ENCODE measurements at places on chromosomes 11 and 22.

GRCh38 chr22:27350306-27350705, 451.2 kb downstream of the MN1 start:
- DNase-seq: no peak

DNA sequence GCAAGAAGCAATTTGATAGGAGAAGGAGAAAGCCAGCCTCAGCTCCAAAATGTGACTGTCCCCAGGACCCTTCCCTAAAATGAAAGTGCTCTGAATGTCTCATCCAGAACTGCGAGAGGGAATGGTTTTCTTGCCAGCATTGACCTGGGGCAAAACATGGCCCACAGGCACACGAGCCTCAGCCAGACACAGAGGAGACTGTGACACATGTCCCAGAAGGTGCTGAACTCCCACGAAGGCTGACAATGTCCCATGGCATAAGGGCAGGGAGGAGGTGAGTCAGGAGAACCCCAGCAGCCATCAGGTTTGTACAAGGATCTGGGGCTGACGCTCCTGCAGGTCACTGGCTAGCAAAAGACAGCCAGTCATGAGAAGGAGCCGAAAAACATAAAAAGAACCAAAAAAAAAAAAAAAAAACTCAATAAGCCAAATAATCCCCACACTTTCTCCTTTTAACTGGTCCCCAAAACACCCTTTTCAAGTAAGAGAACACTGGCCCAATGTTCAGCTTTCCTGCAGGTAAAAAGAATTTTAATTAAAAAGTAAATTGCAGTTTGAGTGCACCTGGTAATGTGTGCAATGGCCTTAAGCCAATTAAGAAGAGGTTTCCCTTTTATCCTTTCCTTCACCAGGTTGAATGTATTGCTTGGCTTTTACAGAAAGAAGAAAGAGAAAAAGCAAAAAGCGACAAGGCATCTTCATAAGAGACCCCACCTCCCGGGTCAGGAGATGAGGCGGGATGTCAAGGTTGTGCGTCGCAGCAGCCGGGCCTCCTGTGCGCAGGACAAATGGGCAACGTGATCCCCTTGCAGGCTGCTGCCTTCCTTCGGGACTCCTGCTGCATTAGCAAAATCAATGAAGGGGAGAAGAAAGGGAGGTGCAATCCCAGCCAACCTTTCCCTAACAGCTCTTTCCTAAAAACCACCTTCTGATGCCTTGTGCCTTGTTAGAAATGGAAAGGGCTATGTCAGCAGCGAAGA, 43.6 kb downstream of the GALNT18 start:
- DNase-seq: no peak

- no peak for DNase-seq
Observed at GRCh38 chr11:57900320-57900719, 123.4 kb upstream of the OR9Q1 start.

GRCh38 chr22:47196881-47197772, 434.7 kb downstream of the TBC1D22A start:
- no peak for DNase-seq

DNA sequence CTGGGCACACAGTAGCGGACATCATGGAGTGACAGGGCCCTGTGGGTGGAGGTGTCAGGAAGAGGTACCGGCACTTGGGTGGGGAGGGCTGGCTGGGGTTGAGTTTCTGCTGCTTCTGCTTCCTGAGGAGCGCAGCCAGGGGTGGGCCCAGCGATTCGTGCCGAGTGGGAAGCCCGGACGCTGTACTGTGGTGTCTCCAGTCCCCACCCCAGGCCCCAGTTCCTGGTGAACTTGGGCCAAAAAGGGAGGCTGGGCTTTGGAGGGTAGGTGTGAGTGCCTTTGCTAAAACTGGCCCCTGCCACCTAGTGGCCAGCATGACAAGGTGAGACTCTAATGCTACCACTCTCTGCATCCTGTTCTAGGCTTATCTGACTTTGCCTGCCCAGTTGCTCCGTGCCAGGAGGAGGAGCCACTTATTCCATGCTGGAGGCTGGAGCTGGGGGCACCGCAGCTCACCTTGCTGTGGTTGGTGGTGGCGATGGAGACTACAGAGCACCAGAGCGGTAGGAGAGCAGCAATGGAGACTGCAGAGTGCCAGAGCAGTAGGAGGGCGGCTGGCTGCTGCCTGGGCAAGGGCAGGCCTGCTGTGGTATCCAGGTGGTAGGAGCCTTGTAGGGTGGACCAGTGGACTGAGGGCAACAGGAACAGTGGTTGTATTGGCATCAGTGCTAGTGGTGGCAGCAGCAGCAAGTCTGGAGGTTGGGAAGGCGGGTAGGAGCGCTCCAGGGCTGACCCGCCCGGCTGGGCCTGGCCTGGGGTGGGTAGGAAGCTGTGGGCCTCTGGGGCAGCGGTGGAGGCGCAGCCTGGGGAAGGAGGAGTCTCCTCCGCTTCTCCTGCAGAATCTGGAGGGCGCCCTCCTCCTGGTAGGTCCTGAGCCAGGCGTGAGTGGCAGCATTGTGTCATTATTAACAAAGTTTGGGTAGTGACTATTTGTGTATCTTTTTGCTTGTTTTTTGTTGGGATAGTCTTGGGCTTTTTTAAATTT, 2.2 kb upstream of the RFPL2 start:
- no peak for DNase-seq

DNA sequence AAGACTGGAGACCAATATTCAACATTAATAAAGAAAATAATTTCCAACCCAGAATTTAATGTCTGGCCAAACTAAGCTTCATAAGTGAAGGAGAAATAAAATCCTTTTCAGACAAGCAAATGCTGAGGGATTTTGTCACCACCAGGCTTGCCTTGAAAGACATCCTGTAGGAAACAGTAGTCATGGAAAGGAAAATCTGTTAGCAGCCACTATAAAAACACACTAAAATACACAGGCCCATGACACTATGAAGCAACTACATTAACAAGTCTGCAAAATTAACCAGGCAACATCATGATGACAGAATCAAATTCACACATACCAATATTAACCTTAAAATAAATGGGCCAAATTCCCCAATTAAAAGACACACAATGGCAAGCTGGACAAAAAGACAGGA, 2.4 kb upstream of the CASP4 start:
- DNase-seq: no peak

GRCh38 chr22:46866591-46866990, 104.1 kb downstream of the TBC1D22A start:
- no peak for DNase-seq

DNA sequence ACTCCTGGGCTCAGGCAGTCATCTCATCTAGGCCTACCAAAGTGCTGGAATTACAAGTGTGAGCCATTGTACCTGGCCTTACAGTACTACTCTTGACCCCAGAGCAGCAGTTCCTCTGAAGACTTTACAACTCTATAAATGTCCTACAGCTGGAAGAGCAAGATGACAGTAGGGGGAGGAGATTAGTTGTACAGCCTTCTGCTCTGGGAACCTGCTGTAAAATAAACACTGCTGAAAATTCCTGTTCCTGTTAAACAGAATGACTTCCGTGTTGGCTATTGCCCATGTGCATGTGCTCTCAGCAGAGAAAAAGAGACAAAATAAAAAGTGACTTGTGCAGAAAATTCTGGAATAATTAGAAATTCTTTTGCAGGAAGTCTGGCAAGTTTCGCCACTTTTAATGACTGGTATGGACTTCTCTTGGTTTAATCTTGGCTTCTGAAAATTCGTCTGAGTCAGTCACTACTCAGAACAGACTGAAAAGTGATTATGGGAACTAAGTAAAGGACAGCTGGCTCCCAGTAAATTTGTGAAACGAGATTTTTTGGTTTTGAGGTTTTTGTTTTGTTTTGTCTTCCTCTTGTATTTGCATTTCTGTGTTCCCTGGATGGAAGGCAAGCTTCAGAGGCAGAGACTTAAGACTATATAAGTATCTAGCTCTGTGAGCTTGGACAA, 955.7 kb downstream of the DLG2 start:
- DNase-seq: no peak

DNA sequence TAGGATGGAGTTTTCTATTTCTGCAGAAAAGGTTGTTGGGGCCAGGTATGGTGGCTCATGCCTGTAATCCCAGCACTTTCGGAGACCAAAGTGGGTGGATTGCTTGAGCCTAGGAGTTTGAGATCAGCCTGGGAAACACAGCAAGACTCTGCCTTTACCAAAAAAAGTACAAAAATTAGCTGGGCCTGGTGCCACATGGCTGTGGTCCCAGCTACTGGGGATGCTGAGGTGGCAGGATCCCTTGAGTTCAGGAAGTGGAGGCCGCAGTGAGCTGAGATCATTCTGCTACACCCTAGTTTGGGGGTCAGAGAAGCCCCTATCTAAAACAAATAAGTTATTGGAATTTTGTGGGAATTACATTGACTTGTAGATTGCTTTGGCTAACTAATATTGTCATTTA, 71.7 kb downstream of the FDX1 start:
- no peak for DNase-seq

DNA sequence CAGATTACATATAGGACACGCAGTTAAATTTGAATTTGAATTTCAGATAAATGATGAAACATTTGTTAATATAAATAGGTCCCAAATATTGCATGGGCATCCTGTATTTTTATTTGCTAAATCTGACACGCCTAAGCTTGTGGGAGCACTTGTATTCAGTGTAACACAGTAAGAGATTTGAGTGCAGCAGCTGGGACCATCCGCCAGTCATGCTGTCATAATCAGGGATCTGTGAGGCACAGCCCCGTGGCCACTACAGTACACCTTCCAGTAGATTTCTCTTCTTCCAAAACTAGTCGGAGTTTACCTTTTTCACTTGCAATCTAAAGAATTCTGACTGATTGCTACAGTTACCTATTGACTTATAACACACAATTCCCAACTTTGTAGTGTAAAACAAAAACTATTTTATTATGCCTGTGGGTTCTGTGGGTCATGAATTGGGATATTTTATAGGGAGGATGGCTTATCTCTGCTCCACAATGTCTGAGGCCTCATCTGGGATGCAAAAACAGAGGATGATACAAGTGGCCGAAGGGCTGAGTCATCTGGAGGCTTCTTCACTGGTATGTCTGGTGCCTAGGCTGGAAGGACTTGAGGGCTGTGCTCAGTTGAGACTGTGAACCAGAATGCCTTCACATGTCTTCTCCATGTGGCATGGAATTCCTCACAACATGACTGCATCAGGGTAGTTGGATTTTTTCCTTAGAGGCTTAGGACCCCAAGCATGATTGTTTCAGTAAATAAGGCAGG, 74.1 kb downstream of the PRSS23 start:
- DNase-seq: no peak

DNA sequence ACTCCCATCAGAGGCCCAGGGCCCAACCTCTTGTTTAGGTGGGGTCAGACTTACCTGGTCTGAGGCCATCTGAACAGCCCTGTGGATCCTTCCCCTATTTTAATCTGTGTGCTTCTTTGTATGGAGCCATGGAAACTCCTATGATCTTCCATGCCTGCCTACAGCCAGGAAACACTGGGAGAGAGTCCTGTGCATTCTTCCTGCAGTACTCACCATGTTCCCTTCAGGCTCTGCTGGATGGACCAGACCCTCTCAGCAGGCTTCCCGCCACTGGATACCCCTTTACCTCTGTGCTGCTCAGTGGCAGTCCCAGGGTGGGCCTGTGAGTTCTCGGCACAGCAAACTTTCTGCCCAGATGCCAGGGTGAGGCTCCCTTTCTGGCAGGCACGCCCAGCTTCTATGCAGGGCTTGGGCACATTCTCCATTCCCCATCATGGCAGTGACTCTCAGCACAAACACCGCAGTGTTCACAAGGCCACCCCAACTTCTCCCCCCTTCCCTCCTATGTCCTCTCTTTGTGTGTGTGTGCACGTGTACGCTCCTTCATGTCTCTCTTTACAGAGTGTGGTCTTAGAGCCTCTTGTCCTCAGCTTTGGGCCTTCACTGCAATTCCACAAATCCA, 34.8 kb downstream of the NEU3 start:
- DNase-seq: no peak

DNA sequence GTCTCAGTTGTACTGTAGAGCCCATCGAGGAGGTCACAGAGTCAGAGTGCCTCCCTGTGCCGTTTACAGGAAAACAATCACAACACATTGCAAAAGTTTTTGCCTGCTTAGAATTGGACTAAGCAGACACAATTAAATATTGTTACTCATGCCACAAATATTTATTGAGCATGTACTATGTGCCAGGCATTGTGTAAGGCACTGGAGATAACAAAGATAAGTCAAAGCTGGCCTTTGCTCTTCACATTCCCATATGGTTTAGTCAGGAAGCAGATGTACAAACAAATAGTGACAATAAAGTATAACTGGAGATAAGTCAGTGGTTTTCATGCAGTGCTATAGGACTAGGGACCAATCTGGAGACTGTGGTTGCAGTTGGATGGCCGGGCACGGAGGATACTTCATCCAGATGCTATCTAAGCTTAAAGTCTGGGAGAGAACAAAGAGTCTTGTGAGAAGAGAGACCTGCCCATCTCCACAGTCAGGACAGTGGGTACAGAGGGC, 550.7 kb downstream of the INSC start:
- DNase-seq: no peak

Data from stimulated activated CD4-positive, alpha-beta T cell treated with anti-CD3 and anti-CD28 coated beads, Interleukin-15, amount 100 ng/mL, for 48 hours (primary cell).